ENCODE measurements at places on chromosomes 4 and X.
A peak's percentile ranks its signal among the peaks of the same experiment; 100 is the strongest.

DNA sequence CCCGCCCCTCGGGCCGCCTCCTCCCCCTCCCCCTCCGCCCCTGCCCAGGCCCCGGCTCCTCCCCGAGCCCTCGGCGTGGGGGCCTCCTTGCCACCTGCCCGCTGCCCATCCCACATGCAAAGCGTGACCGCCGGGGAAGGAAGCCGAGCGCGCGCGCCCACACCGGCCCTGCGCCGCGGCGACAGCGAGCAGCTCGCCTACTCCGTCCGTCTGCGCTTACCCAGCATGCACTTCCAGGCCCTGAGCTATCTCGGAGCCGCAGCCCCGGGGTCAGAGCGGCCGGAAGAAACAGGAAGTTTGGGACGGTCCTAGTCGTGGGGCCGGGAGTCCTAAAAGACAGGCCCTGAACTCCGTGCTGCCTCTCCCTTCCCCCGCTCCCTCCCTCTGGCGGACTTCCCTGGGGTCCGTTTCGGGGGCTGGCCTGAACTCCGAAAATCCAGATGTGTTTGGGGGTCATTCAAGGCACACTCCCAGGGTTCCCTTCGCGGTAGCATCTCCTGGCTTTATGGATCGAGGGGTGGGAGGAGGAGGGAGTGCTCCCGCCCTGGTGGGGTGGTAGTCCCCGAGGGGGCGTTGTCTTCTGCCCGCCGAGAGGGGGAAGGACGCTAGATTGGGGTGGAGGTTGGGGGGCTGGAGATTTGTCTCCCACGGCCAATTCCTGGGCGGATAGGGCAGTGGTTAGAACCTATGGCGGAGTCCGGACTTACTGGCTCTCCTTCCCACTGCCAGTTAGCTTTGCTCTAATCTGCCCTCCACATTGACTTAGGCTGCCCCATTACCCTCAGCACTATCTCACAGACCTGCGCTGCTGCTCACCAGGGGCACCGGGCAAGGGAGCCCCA, 25.0 kb upstream of the BCORL1 start:
- peaks cover 15% of the 10 kb centered on the region for H3K4me1 ChIP-seq
- no peak for DNase-seq
- H3K27ac ChIP-seq, result no peak overlapping the region
- H3K4me3 ChIP-seq, result peak overlapping the region; percentile 49
- H3K36me3 ChIP-seq, result no peaks in the 10 kb centered on the region

DNA sequence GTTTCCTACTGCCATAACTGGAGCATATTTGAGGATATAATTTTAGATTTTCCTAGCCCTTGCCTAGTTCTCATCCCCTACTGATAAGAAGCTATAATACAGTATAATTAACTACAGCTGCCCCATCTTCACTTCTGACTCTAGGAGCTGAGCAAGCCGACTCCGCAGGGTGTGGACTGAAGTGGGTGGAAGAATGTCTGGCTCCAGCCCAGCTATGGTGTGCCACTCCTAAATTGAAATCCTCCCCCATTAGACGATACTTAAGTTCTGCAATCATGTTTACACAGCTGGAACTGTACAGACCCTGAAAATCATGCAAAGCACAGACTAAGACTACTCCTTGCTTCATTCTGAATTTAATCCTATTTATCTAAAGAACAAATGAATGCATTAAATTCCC, 93.1 kb downstream of the PCDH19 start:
- peaks cover 9% of the 10 kb centered on the region for H3K4me1 ChIP-seq
- DNase-seq, result no peak
- no peaks in the 10 kb centered on the region for H3K27me3 ChIP-seq
- peaks cover 2% of the 10 kb centered on the region for H3K36me3 ChIP-seq

DNA sequence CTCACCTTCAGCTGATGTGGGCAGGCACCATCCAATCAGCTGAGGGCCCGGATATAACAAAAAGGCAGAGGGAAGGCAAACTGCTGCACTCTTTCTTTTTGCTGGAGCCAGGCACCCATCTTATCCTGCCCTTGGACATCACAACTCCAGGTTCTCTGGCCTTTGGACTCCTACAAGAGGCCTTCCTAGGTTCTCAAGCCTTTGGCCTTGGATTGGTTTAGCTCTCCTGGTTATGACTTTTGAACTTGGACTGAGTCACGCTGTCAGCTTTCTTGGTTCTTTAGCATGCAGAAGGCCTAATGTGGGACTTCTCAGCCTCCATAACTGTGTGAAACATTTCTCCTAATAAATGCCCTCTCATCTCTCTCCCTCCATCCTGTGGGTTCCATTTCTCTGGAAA, 23.0 kb upstream of the N4BP2 start:
- DNase-seq, result no peak
- no peak overlapping the region for H3K27ac ChIP-seq
- H3K4me1 ChIP-seq, result no peaks in the 10 kb centered on the region
- no peak overlapping the region for H3K4me3 ChIP-seq

- H3K4me3 ChIP-seq, result no peak overlapping the region
- H3K4me1 ChIP-seq, result no peaks in the 10 kb centered on the region
- H3K36me3 ChIP-seq, result no peaks in the 10 kb centered on the region
- no peak for DNase-seq
- no peaks in the 10 kb centered on the region for H3K27me3 ChIP-seq
- no peak overlapping the region for H3K27ac ChIP-seq
Observed at GRCh38 chrX:52118262-52118661, 49.3 kb upstream of the MAGED4B start.

GRCh38 chr4:122701061-122701460, 31.4 kb upstream of the BBS12 start:
- no peak overlapping the region for H3K27ac ChIP-seq
- no peak overlapping the region for H3K4me3 ChIP-seq

- H3K27me3 ChIP-seq, result peaks cover 2% of the 10 kb centered on the region
- no peak overlapping the region for H3K27ac ChIP-seq
- H3K4me1 ChIP-seq, result peaks cover 9% of the 10 kb centered on the region
- H3K36me3 ChIP-seq, result no peaks in the 10 kb centered on the region
- H3K4me3 ChIP-seq, result no peak overlapping the region
Observed at GRCh38 chrX:30982467-30982866, 89.4 kb downstream of the FTHL17 start.

DNA sequence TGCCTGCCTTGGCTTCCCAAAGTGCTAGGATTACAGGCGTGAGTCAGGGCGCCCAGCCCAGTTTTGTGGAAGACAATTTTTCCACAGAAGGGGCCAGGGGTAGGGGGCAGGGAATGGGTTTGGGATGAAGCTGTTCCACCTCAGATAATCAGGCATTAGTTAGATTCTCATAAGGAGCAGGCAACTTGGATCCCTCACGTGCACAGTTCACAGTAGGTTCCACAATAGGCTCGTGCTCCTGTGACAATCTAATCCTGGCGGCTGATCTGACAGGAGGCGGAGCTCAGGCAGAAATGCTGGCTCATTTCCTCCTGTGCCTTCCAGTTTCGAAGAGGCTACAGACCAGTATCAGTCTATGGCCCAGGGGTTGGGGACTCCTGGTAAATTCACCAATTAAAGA, 491.6 kb upstream of the AADAT start:
- no peaks in the 10 kb centered on the region for H3K27me3 ChIP-seq
- H3K27ac ChIP-seq, result no peak overlapping the region
- DNase-seq, result no peak
- peaks cover 6% of the 10 kb centered on the region for H3K36me3 ChIP-seq
- H3K4me1 ChIP-seq, result peaks cover 19% of the 10 kb centered on the region
- no peak overlapping the region for H3K4me3 ChIP-seq

GRCh38 chr4:11791797-11792196, 363.1 kb upstream of the HS3ST1 start:
- no peaks in the 10 kb centered on the region for H3K4me1 ChIP-seq
- no peak for DNase-seq
- no peak overlapping the region for H3K4me3 ChIP-seq
- no peaks in the 10 kb centered on the region for H3K36me3 ChIP-seq
- H3K27ac ChIP-seq, result no peak overlapping the region
- H3K27me3 ChIP-seq, result no peaks in the 10 kb centered on the region

- no peaks in the 10 kb centered on the region for H3K36me3 ChIP-seq
- H3K4me1 ChIP-seq, result peaks cover 11% of the 10 kb centered on the region
- peak; percentile 46 for DNase-seq
- H3K27me3 ChIP-seq, result peaks cover 58% of the 10 kb centered on the region
- H3K27ac ChIP-seq, result no peak within 1 kb of the TSS
Observed at GRCh38 chr4:186554914-186555827, at the start of gene MTNR1A. Gene MTNR1A, minus strand, starts transcription at chr4:186555567. Its CDS starts 202 bp downstream, at chr4:186555365.

DNA sequence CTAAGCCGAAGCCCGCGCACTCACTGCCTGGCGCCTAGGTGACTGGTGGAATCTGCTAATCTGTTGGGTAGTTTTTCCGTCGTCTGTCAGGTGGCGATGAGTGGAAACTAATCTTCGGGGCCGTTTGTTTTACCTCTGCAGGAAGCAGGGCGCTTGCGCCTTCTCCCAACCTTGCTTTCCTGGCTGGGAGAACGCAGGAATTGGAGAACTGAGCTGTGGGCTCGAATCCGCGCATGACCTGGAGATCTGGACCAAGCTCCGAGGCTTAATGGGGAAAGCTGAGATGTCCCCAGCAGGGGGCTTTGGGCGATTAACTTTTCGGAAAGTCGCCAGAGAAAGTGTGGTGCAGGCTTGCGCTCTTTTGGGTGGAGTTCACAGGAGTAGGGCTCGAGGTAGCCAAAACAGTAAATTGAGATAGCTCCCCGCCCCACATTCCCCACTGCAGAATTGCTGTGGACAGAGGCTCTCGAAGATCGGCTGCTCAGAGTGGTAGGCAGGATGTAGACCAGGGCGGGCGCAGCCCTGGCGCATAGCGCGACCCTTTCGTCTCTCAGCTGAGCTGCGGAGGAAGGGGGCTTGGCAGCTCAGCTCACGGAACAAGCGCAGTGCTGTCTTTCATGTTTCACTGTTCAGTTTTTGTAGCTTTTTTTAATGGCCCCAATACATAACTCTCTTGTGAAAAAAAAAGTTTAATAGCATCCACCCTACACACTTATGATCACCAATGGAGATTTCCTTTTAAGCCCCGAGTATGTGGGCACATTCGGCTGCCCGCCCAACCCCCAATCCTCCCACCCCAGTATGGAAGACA, 2.7 kb upstream of the FGF5 start:
- no peak overlapping the region for H3K27ac ChIP-seq
- H3K4me1 ChIP-seq, result peaks cover 26% of the 10 kb centered on the region
- H3K27me3 ChIP-seq, result peaks cover 100% of the 10 kb centered on the region
- H3K36me3 ChIP-seq, result no peaks in the 10 kb centered on the region
- no peak for DNase-seq
- H3K4me3 ChIP-seq, result peak overlapping the region; percentile 9

DNA sequence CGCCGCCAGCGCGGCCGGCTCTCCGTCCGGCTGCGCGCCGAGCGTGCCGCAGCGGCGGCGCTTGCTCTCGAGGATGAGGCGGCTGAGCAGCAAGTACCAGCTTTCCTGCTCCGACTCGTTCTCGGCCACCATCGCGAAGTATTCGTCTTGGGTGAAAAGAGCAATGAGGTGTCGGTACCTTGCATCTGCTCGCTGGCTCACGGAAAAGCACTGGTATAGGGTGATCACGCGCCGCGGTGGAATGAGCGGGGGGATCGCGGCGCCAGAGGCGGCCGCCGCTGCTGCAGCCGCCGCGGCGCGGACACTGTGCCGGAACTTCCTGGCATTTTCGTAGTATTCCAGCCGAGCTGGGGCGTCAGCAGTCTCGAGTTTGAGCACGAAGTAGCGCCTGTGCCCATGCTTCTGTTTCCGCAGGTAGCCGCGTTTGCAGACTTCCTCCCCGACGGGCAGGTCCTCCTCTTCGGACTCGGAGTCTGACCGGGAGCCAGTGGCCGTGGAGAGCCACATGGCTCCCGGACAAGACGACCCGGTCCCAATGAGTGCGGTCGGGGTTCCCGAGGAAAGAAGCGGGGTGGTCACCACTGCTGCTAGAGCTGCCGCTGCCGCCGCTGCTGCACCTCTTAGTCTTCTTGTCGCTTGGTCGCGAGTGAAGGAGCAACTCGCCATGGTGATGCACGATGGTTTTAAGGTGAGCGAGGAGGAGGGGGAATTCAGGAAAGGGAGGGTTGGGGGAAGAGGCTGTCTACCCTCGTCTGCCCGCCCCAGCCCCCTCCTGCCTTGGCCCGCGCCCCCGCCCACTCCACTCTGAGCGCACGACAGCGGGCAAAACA, 469 bp downstream of the IRS4 start:
- H3K27me3 ChIP-seq, result peaks cover 89% of the 10 kb centered on the region
- no peak overlapping the region for H3K27ac ChIP-seq
- H3K4me1 ChIP-seq, result peaks cover 19% of the 10 kb centered on the region
- peak overlapping the region; percentile 74 for H3K4me3 ChIP-seq

DNA sequence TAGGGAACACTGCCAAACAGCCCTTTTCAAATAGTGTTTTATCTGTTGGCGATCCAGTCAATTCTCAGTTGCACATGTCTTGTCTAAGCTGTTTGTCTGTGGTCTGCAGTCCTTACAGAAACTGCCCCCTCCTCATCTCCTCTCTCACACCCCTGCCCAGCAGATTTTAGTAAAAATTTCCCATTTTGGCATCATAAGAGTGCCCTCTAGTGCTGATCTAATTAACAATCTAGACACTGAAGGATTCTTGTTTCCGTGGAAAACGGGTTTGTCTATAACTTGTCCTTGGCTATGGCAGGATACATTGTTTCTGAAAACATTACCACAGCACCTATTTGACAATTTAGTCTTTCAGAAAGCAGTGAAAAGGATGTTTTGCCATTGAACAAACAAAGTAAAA, 227.2 kb upstream of the MBNL3 start:
- H3K36me3 ChIP-seq, result peaks cover 4% of the 10 kb centered on the region
- DNase-seq, result no peak
- no peak overlapping the region for H3K4me3 ChIP-seq
- peaks cover 42% of the 10 kb centered on the region for H3K4me1 ChIP-seq

GRCh38 chr4:15043226-15043625, 40.9 kb downstream of the CPEB2 start:
- no peak for DNase-seq
- no peak overlapping the region for H3K4me3 ChIP-seq
- H3K27me3 ChIP-seq, result no peaks in the 10 kb centered on the region

DNA sequence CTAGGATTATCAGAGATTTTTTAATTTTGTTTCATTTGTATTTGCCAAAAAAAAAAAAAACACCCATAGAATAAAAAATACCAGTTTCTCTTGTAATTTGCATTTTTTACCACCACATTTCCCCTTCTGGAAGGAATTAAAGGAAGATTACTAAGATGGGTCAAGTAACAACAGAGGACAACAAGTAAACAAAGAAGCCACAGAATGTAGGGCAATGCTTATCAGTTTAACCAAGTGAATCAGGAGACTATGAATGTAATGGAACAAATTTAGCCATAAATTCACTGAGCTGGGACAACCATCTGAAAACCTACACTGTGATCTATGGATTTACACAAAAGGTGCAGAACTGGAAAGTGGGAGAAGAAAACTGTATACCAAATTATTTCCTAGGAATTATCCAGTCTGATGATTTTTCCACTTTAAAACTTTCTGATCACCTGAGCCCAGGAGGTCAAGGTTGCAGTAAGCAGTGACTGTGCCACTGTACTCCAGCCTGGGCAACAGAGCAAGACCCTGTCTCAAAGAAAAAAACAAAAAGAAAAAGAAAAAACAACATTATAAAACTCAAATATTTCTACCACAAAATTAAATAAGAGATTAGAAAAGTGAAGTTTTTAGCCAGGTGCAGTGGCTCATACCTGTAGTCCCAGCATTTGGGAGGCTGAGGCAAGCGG, 32.4 kb downstream of the LRBA start:
- H3K27ac ChIP-seq, result no peak overlapping the region
- DNase-seq, result no peak
- peaks cover 27% of the 10 kb centered on the region for H3K36me3 ChIP-seq
- H3K27me3 ChIP-seq, result no peaks in the 10 kb centered on the region
